ENCODE measurements at places on chromosomes 3 and 15. TPM values are rescaled to one million over a fixed set of nuclear protein-coding genes. Genes with fewer than 3 reads are reported as not detected.

GP9 gene
- total RNA-seq: 1.7 TPM

EHD4 gene
- total RNA-seq: 9.4 TPM

CD200 gene
- 3.4 TPM for total RNA-seq

VGLL3 gene
- total RNA-seq: 14.3 TPM

SI gene
- 1.5 TPM for total RNA-seq

MAGEL2 gene
- 3.5 TPM for total RNA-seq

DNAH1 gene
- 40.0 TPM for total RNA-seq

APBA2 gene
- total RNA-seq: 29.5 TPM

GOLGA6L7 gene
- 13.6 TPM for total RNA-seq

BTBD1 gene
- total RNA-seq: 94.6 TPM

NISCH gene
- 315 TPM for total RNA-seq

CLDN18 gene
- 1.7 TPM for total RNA-seq

DNA sequence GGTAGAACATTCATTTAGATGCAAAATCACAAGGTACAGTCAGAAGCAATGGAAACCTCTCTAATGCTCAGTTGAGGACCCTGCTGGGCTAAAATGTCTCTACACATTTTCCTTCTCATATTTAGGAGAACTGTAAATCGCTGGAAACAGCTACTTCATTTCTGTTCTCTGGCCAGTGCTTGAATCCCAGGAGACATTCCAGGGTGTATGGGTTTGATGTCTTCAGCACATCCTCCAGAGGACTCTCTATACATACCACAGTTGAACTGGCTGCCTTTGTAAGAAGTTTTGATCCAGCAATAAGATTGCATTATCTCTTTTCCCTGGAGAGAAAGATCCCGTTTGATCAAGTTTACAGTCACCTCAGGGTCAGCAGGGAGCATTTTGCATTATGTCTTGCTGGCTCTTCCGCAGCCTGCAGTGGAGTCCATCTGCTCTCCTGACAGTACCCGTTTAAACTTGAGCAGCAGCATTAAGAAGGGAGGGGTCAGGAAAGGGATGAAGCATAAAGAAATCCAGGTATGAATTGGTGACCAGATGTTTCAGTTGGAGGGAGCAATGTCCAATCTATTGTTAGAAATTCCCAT is 676.0 kb downstream of the EPHA3 start:
- no peak overlapping the region for H3K4me3 ChIP-seq
- no peak overlapping the region for H3K27ac ChIP-seq
- DNase-seq: no peak
- no peaks in the 10 kb centered on the region for H3K36me3 ChIP-seq

GRCh38 chr3:126941721-126942270 is 41.1 kb upstream of the PLXNA1 start:
- no peaks in the 10 kb centered on the region for H3K36me3 ChIP-seq
- peaks cover 6% of the 10 kb centered on the region for H3K4me1 ChIP-seq
- DNase-seq: no peak

- H3K4me1 ChIP-seq: no peaks in the 10 kb centered on the region
- H3K27me3 ChIP-seq: no peaks in the 10 kb centered on the region
- H3K4me3 ChIP-seq: no peak overlapping the region
- no peak overlapping the region for H3K27ac ChIP-seq
- no peak for DNase-seq
Measured at GRCh38 chr3:169337500-169338078, 325.9 kb downstream of the MECOM start.

DNA sequence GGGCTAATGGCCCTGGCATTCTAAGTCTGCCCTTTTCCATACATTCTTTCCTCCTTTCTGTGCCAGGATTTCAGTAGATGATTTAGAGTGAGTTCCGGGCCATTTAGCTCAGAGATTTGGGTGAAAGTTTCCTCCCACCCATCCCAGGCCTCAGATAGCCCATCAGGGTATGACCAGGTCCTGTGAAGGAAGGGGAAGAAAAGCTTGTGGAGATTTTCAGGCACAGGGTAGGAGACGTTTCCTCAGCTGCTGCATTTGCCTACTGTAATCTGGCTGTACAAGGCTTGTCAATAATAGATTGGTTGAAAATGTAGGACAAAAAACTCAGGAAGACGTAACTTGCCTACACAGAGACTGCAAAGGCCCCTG is 63.2 kb upstream of the BCL6 start:
- H3K4me3 ChIP-seq: no peak overlapping the region
- no peaks in the 10 kb centered on the region for H3K27me3 ChIP-seq
- DNase-seq: no peak

DNA sequence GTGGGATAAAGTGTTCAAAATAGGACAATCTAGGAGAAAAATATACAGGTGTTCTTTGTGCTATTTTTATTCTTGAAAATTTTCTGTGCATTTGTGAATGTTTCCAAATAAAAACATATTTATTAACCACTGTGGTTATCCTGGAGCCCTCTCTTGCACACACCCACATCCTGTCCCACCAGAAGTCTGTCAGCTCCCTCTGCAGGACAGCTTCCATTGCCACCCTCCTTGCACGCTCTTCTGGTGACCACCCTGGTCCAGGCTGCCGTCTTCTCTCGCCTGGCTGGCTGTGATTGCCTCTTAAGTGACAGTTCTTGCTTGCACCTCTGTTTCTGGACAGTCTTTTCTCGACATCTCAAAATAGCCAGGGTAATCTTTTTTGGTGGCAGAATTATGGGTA is 394.0 kb downstream of the LRTM1 start:
- H3K4me3 ChIP-seq: no peak overlapping the region
- H3K36me3 ChIP-seq: no peaks in the 10 kb centered on the region
- no peaks in the 10 kb centered on the region for H3K4me1 ChIP-seq

DNA sequence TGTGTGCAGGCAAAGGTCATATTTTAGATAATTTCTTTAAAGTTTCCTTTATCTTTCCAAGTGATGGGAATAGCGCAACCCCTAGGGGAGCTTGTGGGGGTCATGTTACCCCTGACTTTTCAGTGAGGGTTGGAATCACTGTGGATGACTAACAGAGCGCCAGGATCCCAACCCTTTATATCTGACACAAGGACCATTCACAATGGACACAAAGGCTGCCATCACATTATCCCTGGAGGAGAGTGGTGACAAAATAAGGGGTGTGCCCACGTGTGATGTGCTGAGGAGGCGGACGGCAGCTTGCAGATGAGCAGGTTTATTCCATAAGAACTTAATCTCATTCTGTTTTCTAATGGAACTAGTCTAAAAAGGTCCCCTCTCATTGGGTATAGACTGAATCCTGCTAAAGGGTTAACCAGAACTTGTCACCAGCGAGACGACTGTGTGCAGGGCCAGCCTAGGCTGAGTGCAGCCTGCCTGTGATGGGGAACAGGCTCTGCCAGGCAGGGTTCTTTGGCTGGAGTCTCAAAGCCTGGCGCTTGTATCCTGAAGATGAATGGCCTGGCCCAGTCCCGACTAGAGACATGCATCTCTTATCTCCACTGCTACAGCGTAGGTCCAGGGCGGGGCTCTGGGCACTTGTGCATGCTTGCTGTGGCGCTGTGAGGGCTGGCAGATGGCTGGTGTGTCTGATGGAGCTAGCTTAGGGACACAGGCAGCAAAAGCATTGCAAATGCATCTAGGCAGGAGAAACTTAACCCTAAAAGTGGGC is 50.2 kb downstream of the CHDH start:
- H3K27ac ChIP-seq: no peak overlapping the region
- no peaks in the 10 kb centered on the region for H3K4me1 ChIP-seq
- H3K36me3 ChIP-seq: no peaks in the 10 kb centered on the region
- H3K4me3 ChIP-seq: no peak overlapping the region

DNA sequence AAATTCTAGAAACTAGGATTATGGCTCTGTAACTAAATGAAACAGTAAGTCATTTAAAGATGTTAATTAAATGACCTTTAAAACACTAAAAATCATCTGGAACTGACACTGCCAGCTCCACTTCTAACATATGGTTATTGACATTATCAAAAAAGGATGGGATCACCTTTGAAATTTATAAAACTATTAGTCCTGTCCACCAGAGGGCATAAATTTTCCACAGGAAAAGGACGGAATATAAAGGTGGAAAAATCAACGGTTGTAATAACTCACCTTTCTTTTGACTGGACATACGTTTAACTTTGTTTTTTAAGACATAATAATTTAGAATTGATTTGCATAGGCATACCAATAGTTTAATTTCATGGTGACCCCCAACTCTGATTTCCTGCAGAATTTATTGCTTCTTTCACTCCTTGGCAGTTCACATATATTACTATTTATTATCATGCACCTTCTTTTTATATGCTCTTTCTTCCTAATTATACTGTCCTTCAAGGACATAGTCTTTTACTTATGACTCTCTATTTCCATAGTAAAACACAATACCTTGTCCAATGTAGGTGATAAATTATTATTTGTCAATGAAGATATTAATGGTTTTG is 345.7 kb downstream of the CADM2 start:
- no peak overlapping the region for H3K27ac ChIP-seq
- no peak overlapping the region for H3K4me3 ChIP-seq
- no peaks in the 10 kb centered on the region for H3K36me3 ChIP-seq
- no peaks in the 10 kb centered on the region for H3K27me3 ChIP-seq
- no peak for DNase-seq

- H3K27ac ChIP-seq: no peak overlapping the region
- no peak overlapping the region for H3K4me3 ChIP-seq
- H3K36me3 ChIP-seq: no peaks in the 10 kb centered on the region
- H3K27me3 ChIP-seq: no peaks in the 10 kb centered on the region
- no peaks in the 10 kb centered on the region for H3K4me1 ChIP-seq
Measured at GRCh38 chr3:177284383-177284881, 87.2 kb upstream of the TBL1XR1 start.

DNA sequence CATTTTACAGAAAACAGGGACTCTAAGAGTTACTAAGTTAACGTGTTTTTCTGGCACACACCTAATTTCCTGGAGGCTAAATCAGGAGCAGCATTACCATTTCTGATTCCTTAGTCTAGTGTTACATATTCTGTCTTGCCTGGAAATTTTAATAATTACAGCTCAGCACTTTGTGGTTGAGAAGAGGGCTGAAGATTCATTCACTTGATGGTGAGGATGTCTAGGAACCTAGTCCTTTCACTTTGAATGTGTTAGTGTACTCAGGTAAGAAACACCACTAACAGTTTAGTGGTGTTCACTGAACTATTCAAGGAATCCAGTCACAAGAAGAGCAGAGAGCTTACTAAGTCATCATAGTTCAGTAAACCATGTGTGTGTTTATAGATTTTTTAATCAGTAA is 102.8 kb downstream of the STT3B start:
- no peaks in the 10 kb centered on the region for H3K27me3 ChIP-seq
- H3K36me3 ChIP-seq: no peaks in the 10 kb centered on the region
- no peak overlapping the region for H3K27ac ChIP-seq

- H3K4me1 ChIP-seq: no peaks in the 10 kb centered on the region
- DNase-seq: no peak
- no peaks in the 10 kb centered on the region for H3K27me3 ChIP-seq
- no peaks in the 10 kb centered on the region for H3K36me3 ChIP-seq
Measured at GRCh38 chr3:46825450-46825849, 37.8 kb downstream of the MYL3 start.

DNA sequence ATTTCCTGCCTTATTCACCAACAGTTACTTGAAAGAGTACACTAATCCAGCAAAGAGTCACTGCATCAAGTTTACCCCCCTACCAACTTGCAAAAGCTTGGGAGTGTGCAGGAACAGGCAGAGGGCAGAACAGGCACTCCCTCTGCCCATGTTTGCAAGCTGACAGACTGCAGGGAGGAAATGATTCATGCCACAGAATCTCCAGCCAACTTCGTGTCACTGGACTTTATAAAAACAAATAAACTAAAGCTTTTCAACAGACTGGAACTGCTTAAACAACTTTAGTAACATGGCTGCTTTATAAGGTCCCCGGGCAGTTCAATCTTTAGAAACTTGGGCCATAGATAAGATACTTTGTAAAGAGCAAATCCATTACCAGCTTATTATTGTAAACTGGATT is 129.5 kb downstream of the THRB start:
- no peak overlapping the region for H3K4me3 ChIP-seq
- no peaks in the 10 kb centered on the region for H3K27me3 ChIP-seq
- H3K27ac ChIP-seq: no peak overlapping the region
- DNase-seq: no peak

GRCh38 chr3:87837076-87837475 is 221.7 kb downstream of the CGGBP1 start:
- DNase-seq: no peak
- H3K4me3 ChIP-seq: no peak overlapping the region
- H3K4me1 ChIP-seq: no peaks in the 10 kb centered on the region
- H3K27me3 ChIP-seq: no peaks in the 10 kb centered on the region

GRCh38 chr15:85671156-85671555 is 123.6 kb downstream of the KLHL25 start:
- no peaks in the 10 kb centered on the region for H3K36me3 ChIP-seq
- H3K4me3 ChIP-seq: no peak overlapping the region
- no peaks in the 10 kb centered on the region for H3K27me3 ChIP-seq

- no peaks in the 10 kb centered on the region for H3K27me3 ChIP-seq
- peaks cover 7% of the 10 kb centered on the region for H3K4me1 ChIP-seq
- DNase-seq: no peak
Measured at GRCh38 chr3:27533261-27533607, 49.0 kb upstream of the SLC4A7 start.

GRCh38 chr15:81274255-81274654 is 49.7 kb downstream of the STARD5 start:
- H3K4me3 ChIP-seq: no peak overlapping the region
- H3K27ac ChIP-seq: no peak overlapping the region
- H3K36me3 ChIP-seq: no peaks in the 10 kb centered on the region
- no peaks in the 10 kb centered on the region for H3K27me3 ChIP-seq

- no peaks in the 10 kb centered on the region for H3K4me1 ChIP-seq
- H3K4me3 ChIP-seq: no peak overlapping the region
- H3K27ac ChIP-seq: no peak overlapping the region
- no peaks in the 10 kb centered on the region for H3K36me3 ChIP-seq
- no peak for DNase-seq
Measured at GRCh38 chr3:85474241-85474640, 515.5 kb downstream of the CADM2 start.

DNA sequence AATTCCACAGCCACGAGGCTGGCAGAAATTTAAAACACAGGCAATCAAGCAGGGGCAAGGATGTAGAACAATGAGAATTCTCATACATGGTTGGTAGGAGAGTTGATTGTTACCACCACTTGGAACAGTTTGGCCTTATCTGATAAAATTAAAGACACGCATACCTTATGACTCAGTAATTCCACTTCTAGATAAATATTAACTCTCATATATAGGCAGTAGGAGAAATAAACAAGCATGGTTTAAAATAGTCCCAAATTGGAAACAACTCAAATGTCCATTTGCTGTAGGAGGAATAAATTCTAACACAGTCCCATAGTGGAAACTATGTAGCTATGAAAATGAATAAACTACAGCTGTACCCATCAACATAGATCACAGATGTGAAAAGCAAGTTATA is 42.3 kb upstream of the USP3 start:
- no peak overlapping the region for H3K4me3 ChIP-seq
- DNase-seq: no peak
- H3K36me3 ChIP-seq: no peaks in the 10 kb centered on the region
- H3K4me1 ChIP-seq: peaks cover 3% of the 10 kb centered on the region

GRCh38 chr3:57810048-57810447 is 53.9 kb downstream of the SLMAP start:
- DNase-seq: no peak
- H3K4me3 ChIP-seq: no peak overlapping the region
- H3K27ac ChIP-seq: no peak overlapping the region
- no peaks in the 10 kb centered on the region for H3K36me3 ChIP-seq
- peaks cover 4% of the 10 kb centered on the region for H3K4me1 ChIP-seq
